Stimulated activated CD8-positive, alpha-beta memory T cell treated with anti-CD3 and anti-CD28 coated beads, Interleukin-4, amount 100 ng/mL, for 1 hour (primary cell): ENCODE measurements at places on chromosomes 11 and 22.

- no peak for DNase-seq
These were observed 16.6 kb downstream of the POLA2 start for GRCh38 chr11:65278356-65278755.

DNA sequence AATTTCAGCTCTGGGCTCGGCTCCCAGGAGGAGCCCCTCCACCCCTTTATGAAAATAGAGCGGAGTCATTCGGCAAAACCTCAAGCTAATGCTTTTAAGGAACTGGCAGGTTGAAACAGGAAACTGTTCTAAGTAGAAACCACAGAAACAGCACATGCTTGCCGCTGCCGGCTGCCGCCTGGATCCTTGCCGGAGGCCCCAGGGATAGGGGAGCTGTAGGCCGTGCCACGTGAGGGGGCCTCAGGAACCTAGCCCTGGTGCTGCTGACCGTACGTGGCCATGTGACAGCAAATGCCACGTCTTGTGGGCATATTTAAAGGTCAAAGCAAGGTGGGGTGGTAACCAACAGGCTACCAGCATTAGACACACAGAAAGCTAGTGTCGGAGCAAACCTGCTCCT is 77.9 kb upstream of the TIMP3 start:
- DNase-seq = peak; percentile 9

DNA sequence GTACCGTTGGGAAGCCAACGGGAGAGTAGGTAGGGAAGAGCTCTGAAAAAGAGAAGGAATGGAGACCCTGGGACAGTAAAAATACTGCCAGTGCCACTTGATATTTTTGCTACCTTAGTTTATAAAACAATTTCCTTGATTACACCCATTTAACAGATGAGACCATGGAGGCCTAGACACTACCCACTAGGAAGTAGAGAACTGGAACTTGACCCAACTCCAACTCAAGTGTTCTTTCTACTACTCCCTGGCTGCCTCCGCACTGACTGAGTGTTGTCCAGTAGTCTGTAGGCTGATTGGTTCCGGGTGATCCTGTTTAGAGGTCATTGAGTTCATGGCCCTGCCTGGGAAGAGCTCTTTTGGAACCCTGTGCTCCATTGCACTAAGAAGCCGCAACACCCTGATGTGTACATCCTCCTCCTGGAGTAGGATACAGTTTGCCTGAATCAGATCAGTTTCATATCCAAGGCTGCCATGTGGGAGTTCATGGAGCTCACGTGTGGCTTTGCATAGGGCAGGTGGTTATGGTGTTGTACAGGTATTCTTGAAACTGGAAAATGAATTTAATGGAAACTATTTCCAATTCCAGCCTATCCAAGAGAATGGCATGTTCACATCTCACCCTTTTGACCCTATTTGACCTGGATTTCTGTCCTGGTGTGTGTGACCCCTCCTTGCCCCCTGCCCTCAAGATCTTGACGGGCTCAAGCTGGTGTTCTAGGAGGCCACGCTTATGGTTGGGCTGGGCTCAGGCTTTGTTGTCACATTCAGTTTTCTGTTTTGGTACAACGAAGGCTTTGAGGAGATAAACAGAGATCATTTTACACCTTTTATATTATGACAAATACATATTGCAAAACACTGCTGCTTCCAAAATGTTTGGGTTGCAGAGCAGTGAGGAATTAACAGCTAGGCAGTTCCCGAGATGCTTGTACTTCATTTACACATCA is 102.2 kb upstream of the NNMT start:
- DNase-seq = no peak

- no peak for DNase-seq
These were observed 800.9 kb upstream of the CHORDC1 start for GRCh38 chr11:91023731-91024130.

DNA sequence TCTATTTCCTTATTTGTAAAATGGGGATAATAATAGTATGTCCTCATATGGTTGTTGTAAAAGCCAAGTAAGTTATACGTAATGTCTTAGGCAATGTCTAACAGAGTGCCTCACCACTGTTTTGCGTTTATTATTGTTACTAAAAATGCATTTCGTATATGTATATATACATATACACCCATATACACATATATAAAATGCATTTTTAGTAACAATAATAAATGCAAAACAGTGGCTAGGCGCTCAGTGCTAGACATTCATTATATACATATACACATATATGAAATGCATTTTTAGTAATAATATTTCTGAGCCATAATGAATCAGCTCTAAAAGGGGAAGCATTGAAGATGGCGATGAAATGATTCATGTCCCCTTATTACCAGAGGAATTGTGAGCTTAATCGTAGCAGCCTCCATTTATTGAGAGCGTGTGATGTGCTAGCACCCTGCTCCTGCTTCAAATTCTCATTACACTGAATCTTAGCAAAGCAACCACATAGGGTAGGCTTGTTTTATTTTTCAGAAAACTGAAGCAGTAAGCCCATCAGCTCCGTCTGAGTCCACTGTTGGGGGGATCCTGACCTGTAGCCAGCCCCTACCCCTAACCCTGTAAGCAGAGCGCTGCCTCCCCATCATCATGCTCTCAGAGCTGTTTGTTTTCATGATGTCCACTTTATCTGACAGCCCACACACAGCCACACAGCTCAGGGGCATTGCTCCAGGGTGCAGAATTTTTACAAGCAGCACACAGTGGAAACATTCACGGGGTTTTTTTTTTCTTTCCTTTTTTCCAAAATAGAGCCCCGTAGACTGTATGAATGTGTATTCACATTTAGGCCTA is 97.1 kb upstream of the NAV2 start:
- no peak for DNase-seq

- no peak for DNase-seq
These were observed 42.1 kb upstream of the MYEOV start for GRCh38 chr11:69251639-69252489.
